ENCODE measurements at places on chromosomes 5 and 9.

- DNase-seq = no peak
Measured at GRCh38 chr5:103207653-103208052, 50.9 kb upstream of the MACIR start.

DNA sequence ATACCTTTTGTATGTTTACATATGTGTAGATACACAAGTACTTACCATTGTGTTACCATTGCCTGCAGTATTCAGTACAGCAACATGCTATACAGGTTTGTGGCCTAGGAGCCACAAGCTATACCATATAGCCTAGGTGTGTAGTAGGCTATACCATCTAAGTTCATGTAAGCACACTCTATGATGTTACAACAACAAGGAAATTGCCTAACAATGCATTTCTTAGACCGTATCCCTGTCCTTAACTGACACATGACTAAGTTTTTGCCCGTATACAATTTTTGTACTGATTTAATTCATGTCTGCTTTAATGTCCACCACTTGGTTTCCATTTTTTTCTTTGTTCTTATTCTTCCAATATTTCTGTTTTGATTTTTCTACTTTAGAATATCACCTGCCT lies 18.5 kb downstream of the TNPO1 start:
- DNase-seq = no peak

DNA sequence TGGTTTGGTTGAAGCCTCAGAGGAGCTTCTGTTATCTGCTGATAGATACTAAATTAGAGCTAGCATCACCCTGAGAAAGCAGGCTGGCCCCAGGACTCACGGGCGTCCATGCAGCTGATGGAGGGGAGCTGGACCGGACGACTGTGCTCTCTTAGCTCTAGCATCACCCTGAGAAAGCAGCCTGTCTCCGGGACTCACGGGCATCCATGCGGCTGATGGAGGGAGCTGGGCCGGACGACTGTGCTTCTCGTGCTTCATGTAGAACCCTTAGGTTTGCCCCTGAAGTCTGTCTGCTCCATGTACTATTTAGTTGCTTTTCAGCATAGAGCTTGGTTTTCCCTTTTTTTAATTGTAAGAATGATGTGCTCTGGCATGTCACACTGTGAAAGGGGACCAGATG lies 16.3 kb upstream of the LTC4S start:
- no peak for DNase-seq

GRCh38 chr5:637581-638450 lies 25.7 kb downstream of the CEP72 start:
- DNase-seq = no peak

GRCh38 chr9:134879664-134880483 lies 736 bp upstream of the FCN2 start:
- no peak for DNase-seq

GRCh38 chr5:178249191-178249989 lies 16.8 kb upstream of the PHYKPL start:
- DNase-seq = no peak
